ENCODE measurements at places on chromosomes 7 and 10.

- peak; percentile 20 for DNase-seq
These were observed 1.5 kb downstream of the GIMAP8 start for GRCh38 chr7:150451833-150452461.

DNA sequence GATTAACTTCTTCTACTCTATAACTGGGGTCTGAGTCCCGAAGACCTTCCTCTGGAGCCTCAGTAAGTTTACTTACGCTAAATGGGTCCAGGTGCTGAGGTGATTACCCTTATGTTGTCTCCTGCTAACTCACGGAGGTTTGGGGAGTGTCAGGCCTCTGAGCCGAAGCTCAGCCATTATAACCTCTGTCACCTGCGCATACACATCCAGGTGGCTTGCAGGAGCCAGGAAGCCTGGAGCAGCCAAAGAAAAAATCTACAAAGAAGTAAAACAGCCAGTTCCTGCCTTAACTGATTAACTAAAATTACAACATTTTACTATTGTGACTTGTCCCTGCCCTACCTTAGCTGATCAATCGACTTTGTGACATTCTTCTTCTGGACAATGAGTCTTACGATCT, 350.7 kb downstream of the GLRX3 start:
- DNase-seq = no peak

DNA sequence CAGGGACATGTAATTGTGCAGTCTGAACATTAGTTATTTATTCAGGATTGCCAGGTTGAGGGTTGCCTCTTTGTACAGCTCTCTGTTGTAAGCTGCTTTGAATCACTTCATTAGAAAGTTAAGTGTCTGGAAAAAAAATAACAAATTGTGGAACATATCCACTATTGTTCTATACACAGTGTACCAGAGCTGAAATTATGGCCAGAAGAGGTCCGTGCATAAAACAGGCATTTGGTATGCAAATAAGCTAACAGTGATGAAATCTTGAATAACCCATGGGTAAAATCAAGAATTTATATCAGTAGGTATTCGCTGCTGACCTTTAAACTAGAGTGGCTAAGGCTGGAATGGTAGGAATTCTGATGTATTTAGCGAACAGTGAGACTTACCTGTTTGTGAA, 152.1 kb downstream of the LHFPL3 start:
- no peak for DNase-seq

GRCh38 chr10:59176241-59177030, at the start of gene PHYHIPL:
Gene PHYHIPL, plus strand, starts transcription at chr10:59176643. Its CDS starts 211 bp downstream, at chr10:59176854.
- peak; percentile 81 for DNase-seq

DNA sequence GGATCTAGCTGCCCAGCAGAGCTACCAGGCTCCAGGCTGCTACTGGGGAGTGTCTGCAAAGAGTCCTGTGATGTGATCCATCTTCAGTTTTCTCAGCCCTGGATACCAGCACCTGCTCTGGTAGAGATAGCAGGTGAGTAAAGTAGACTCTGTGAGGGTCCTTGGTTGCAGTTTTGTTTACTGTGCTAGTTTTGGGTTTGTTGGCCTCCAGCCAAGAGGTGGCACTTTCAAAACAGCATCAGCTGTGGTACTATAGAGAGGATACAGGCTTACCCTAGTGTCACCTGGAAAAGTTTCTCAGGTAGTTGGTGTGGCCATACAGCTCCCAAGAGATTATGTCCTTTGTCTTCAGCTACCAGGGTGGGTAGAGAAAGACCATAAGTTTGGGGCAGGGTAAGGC, 56.3 kb downstream of the MTERF1 start:
- no peak for DNase-seq

DNA sequence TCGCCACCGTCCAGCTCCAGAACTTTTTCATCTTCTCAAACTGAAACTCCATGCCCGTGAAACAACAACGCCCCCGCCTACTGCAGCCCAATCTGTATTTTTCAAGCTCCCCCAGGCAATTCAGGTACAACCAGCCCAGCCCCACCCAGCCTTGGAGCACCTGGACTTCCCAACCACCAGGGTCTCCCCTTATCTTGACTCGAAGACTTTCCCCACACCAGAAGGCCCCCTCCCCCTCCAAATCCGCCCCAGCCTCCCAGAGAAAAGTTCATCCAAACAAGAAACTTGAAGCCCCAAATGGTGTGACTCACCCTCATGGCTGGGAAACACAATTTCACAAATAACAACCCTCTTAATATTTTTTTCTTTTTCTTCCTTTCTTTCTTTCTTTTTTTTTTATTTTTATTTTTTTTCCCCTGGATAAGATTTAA, 10.6 kb downstream of the ZCCHC24 start:
- DNase-seq = no peak

DNA sequence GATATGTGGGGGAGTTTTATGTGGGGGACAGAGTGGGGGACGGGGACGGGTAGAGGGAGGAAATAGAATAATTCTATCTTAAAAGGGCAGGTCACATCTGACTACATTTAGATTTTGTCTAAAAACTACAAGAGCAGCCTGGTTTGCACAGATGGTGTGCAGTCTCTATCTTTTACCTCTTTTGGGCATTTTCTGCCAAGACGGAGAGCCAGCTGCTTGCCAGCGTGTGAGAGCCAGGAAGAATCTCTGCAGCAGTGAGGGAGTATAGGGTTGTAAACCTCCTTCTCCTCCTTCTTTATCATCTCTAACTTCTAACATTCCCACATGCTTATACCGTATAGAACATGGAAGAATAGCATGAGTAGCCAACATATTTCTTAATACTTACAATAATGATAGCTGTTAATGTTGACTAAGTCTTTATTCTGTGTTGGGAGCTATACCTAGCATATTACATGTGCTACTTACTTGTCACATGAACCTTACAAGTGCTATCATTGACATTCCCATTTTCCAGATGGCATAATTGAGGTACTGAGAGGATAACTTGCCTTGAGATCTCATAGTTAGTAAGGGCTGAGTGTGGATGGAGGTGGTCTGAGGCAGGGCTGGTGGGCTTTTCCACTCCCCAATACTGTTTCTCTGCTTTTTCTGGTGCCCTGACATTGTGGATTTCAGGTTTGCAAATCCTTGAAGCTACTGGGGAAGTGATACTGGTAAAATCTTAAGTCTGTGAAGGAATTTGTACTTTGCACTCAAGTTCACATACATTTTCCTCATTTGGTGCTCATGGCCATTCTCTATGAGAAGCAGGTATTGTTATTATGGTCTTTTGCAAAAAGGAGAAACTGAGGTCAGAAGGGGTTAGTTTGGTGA, 1.1 kb downstream of the ENTPD1 start:
- DNase-seq = no peak

DNA sequence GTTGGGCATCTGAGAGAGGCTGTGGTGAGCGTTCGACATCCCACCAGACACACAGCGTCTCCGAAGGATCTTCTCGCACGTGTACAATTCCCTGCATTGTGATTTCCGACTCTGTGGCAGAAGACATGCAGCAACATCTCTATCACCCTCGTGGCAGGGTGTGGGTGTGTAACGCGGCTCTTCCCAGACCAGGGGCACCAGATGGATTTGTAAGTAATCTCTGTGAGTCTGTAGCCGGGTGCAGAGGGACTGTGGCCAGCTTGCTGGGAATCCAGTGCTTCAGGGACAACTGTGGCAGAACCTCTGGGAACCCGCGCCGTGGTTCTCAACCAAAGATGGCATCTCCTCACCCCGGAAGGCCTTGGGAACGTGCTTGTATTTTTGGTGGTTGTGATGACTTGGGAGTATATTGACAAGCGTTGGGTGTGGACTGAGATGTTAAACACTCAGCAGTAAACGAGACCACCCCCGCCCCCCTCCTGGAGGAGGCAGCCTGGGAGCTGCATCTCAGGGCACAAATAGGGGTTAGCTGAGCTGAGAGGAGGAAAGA, 21.2 kb downstream of the FOXL3 start:
- DNase-seq = no peak

GRCh38 chr10:72239409-72239808, 23.3 kb upstream of the ASCC1 start:
- no peak for DNase-seq

- DNase-seq = no peak
These were observed 171.3 kb upstream of the PRKCQ start for GRCh38 chr10:6751363-6751762.

- no peak for DNase-seq
These were observed 32.9 kb upstream of the CCDC71L start for GRCh38 chr7:106693677-106694353.

DNA sequence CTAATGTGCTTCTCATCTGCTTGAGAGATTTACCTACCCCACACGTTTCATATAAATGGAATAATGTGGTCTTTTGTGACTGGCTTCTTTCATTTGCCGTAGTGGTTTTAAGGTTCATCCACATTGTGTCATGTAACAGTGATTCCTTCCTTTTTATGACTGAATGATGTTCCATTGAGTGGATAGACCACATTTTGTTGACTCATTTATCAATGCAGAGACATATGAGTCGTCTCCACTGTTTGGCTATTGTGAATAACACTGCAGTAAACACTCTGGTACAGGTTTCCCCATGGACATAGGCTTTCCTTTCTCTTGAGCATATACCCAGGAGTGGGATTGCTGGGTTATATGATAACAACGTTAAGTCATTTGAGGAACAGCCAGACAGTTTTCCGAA, 2.0 kb upstream of the AOC1 start:
- DNase-seq = peak; percentile 16

- DNase-seq = no peak
These were observed 43.3 kb upstream of the EZH2 start for GRCh38 chr7:148927123-148928045.

- peak; percentile 83 for DNase-seq
These were observed 18.6 kb downstream of the FGFR2 start for GRCh38 chr10:121579656-121580055.

GRCh38 chr10:48683868-48684267, 805 bp upstream of the WDFY4 start:
- no peak for DNase-seq

- DNase-seq = no peak
These were observed 37.4 kb downstream of the ZNRF2 start for GRCh38 chr7:30321882-30322192.

DNA sequence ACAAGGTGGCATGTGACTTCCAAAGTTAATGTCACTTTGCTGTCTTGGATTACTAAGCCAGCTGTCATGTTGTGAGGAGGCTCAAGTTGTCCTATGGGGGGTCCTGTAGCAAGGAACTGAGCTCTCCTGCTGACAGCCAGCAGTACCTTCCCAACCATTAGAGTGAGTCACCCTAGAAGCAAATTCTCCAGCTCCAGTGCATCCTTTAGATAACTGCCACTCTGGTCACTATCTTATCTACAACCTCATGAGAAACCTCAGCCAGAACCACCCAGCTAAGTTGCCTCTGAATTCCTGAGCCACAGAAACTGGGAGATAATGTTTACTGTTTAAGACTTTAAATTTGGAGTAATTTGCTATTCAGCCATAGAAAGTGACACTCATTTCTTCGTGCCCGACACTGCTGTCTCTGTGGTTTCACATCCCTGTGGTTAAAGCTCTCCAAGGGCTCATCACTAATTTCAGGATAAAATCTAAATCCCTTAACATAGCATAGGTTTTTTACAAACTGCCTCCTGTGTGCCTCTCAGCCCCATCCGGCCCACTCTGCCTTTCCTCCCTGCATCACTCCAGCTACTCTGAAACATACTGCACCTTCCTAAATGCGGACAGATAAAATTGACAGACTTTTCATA, 83.5 kb downstream of the PRR15 start:
- DNase-seq = no peak

GRCh38 chr7:112898432-112899290, 108.5 kb upstream of the TMEM168 start:
- DNase-seq = peak; percentile 88

Data from endodermal cell (in vitro differentiated cells).